ENCODE measurements at places on chromosomes 2 and 18.
A peak's percentile ranks its signal among the peaks of the same experiment; 100 is the strongest.

DNA sequence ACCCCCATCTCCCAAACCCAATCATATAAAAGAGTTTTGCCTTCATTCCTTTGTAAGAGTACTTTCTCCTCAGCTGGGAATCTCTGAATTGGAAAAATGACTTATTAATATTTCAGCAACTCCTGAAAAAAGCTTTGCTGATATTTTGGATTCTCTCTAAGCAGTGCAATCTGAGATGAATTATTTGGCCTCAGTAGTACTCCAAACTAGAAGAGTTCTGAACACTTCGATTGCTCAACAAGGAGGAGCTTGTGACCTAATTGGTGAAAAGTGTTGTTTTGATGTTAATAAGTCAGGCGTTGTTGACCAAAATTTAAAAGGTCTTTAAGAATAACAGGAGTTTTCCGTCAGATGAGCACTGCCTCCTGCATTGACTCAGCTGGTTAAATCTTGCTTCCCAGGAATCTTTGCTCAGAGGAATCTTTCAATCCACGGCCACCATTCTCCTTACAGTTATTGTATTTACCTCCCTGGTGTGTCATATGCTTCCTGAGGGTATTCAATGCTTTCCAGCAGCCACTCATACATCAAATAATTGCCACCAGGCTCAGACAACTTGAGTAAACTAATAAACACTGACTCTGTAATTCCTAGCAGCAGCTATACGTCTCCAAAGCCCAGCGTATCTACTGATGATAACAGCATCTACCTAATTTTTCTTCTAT, 24.5 kb upstream of the LIPG start:
- DNase-seq = no peak

DNA sequence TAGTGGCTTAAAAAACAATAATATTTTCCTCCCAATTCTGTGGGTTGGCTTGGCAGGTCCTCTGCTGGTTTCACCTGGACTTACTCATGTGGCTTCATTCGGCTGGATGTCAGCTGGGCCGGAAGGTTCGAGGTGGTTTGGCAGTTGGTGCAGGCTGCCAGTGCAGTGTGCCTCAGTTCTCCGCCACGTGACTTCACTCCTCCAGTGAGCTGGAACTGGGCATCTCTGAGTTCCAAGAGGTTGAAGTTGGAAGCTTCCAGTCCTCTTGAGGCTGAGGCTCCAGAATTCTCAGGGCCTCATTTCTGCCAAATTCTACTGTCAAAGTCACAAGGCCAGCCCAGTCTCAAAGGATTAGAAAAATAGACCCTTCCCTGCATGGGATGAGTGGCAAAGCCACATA, 83.4 kb upstream of the B3GNT7 start:
- DNase-seq = no peak

- no peak for DNase-seq
Observed at GRCh38 chr2:61658841-61659780, 121.0 kb upstream of the XPO1 start.

- DNase-seq = no peak
Observed at GRCh38 chr18:22204996-22205395, 35.6 kb downstream of the GATA6 start.

DNA sequence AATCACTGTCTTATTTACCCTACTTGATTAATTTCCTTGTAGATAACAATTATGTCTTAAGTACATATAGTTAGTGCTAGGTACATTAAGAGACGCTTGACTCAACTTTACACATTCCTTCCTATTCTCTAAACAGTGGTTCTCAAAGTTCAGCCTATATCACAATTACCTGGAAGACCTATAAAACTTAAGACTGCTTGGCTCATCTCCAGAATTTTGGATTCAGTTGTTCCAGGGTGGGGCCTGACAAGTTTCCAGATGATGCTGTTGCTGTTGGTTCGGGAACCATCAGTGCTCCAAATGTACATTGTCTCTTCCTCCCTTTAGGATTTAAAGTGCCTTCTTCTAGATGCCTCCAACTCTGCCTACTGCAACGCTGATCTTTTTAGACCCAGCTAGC, 4.0 kb downstream of the PPP3R1 start:
- no peak for DNase-seq

- no peak for DNase-seq
Observed at GRCh38 chr2:224890372-224890771, 151.9 kb downstream of the DOCK10 start.

DNA sequence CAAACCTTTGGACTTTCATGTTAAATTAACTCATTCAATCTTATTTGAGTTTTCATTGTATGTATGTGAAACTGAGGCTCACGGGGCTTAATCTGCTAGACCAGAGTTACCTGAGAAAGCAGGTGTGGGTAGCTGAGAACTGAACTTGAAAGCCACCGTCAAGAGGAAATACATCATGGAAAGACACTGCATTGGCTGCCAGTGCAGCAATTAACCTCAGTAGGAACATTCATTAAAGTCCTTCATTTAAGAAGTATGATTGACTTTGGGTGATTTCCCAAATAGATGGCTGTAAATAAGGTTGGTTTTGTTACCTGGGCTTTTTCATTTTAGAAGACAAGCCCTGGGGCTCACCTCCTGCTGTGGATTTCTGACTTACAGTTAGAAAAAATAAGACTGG, 36.5 kb upstream of the MGAT5 start:
- no peak for DNase-seq

GRCh38 chr2:191951832-191952231, 104.9 kb upstream of the CAVIN2 start:
- DNase-seq = no peak

GRCh38 chr2:10762651-10763460, 41.4 kb downstream of the ATP6V1C2 start:
- no peak for DNase-seq

DNA sequence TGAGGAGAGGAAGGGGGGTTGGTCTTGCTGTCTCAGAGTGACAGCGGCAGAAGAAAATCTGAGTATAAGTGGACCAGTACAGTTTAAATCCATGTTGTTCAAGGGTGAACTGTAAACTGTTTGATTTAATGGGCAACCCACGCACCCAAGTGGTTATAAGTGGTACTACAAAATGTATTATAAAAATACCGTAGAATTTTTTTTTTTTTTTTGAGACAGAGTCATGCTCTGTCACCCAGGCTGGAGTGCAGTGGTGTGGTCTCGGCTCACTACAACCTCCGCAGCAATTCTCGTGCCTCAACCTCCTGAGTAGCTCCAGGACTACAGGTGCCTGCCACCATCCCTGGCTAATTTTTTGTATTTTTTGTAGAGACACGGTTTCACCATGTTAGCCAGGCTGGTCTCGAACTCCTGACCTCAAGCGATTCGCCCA, 2.1 kb upstream of the CHCHD5 start:
- DNase-seq = peak; percentile 44

- no peak for DNase-seq
Observed at GRCh38 chr18:56455141-56455540, 183.3 kb downstream of the TXNL1 start.

GRCh38 chr18:45370255-45371010, 244.8 kb upstream of the SLC14A2 start:
- no peak for DNase-seq

DNA sequence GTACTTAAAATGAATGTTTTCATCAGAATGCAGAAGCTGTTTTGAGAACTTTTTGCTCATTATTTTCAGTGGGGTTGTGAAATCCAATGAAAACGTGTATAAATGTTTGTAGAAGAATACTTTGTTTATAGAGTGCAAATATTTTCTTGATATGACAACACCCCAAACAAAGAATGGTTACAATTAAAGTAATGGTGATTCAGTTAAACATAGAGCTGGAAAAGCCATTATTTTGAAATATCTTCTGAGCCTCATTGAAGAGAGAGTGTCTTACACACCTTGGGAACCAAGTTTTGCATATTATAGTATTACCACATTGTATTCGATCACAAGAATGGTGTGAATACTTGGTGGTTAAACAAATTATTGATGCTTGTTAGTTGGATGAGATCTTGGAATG, 48.7 kb downstream of the SPTBN1 start:
- DNase-seq = no peak

- no peak for DNase-seq
Observed at GRCh38 chr2:234898534-234899053, 53.2 kb upstream of the SH3BP4 start.

- DNase-seq = no peak
Observed at GRCh38 chr18:41767960-41768359, 187.1 kb upstream of the PIK3C3 start.

- DNase-seq = no peak
Observed at GRCh38 chr2:196884368-196884767, 42.1 kb downstream of the PGAP1 start.

DNA sequence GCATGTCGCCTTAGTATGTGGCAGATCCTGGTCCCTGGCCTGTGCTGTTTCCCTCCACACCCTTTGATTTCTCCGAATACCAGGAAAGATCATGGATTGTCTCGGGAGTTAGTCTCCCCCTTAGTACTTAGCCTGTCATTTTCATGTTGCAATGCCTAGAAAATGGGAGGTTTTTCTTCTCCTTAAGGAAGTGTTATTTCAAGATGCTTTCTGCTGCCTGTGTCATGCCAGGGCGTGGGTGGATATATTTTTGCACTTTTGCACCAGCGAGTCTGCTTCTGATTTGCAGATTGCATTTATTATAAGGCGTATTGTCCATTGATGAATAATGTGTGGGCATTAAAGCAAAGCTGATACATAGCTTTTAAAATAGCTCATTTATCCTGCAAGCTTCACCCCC, 223.5 kb downstream of the NEDD4L start:
- no peak for DNase-seq

- DNase-seq = no peak
Observed at GRCh38 chr2:119860924-119861323, 101.2 kb downstream of the PTPN4 start.

DNA sequence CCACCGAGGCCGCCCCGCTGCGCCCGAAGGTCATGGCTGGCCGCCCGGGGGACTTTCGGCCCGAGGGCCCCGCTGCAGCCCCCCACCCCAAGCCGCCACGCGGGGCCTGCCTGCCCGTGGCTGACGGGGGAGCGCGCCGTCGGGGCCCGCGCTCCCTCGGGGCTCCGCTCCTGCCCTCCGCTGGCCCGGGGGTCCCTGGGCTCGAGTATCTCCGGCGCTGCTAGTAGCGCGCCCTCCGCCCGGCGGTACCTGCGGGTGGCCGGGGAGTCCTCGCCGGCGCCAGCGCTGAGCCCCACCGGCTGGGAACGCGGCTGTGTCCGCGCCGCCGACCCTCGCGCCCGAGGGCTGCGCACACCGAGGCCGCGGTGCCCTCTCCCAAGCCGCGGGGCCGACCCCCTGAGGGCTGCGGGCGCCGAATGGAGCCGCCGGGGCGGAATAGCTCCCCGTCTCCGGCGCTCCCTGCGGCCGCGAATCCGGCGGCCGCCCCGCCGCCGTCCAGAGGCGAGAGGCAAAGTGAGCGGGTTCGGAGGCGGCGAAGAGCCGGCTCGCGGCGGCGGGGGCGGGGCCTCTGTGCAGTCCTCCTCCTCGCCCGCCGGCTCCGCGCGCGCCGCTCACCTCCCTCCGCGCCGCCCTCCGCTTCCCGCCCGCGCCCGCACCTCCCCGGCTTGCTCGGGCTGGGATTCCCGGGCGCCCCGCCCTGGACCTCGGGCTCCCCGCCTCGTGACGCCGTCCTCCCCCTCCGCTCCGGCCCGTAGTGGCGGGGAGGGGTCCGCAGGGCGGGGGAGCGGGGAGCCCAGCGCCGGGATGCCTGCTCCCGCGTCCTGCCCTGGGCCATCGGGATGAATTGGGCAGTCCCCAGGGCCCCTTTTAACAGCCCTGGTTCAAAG, at the start of gene KCNG3:
Gene KCNG3, minus strand, starts transcription at position 515 of the 887 bp plus-strand sequence. Its CDS starts 481 bp downstream, at position 34.
- peak; percentile 76 for DNase-seq

GRCh38 chr18:63144748-63145147, 174.8 kb downstream of the BCL2 start:
- no peak for DNase-seq

GRCh38 chr2:19352946-19353720, 5.3 kb downstream of the OSR1 start:
- DNase-seq = no peak

GRCh38 chr18:13534631-13535030, 191.7 kb downstream of the FAM210A start:
- no peak for DNase-seq

- DNase-seq = no peak
Observed at GRCh38 chr2:174605687-174606086, 8.1 kb upstream of the WIPF1 start.

GRCh38 chr2:97952357-97952756, 43.4 kb downstream of the TMEM131 start:
- no peak for DNase-seq

DNA sequence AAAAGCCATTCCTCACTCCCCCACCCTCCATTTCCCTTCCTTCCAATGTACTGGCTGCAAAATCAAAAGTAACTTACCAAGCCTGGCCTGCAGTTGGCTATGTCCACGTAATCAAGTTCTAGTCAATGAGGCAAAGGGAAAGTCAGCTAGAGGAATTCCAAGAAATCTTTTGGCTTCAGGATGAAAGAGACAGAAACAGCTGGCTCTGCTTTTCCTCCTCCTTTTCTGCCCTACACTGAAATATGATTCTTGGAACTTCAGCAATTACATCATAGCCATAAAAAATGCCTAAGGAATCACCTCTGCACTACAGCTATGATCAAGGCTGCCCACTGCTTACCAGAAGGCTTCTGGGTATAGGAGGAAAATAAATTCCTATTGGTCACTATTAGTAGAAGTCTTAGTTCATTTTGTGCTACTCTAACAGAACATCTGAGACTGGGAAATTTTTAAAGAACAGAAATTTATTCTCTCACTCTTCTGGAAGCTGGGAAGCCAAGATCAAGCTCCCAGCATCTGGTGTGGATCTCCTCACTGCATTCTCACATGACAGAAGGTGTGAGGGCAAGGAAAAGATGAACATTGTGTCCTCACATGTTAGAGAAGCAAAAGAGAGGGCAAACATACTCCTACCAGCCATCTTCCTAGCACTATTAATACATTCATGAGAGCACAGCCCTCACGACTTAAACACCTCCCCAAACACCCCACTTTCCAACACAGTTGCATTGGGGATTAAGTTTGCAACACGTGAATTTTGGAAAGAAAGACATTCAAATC, 219.9 kb downstream of the TMX3 start:
- no peak for DNase-seq

DNA sequence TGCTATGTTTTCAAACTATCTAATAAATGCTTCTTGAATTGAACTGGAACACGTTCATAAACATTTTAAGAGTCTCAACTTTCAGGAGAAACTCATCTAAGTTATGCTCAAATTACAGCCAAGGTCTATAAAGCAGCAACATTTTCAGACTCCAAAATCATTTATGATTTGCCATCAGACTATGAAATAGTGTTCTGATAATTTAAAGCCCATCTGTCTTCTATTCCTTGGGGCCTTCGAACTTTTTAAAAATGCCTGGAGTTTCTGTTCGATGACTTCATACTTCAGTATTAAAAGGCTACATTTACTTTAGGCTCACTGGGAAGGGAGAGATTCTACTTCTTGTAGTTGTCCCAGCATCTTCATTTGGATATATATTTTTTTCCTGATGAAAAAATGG, 73.6 kb upstream of the NXPH2 start:
- DNase-seq = no peak
